ENCODE measurements at places on chromosomes 6 and 20.

DNA sequence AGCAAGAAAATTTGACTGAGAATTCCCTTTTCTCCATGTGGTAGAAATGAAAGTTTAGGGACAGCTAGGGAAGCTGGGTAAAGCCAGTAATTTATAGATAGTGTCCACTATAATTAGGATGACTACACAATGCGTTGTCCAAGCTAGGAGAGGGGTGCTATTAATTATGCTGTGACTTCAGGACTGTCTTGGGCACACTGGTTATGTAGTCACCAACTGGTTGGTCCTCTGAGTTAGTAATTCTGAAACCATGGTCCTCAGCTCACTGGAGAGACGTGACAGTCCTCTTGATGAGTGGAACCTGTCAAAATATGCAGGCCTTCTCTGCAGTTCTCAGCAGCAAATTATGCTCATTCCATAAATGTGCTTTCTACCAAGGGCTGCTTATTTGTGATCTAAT lies 94.6 kb upstream of the ENPP5 start:
- DNase-seq = no peak

- DNase-seq = no peak
These were observed 47.9 kb upstream of the CITED2 start for GRCh38 chr6:139422105-139423036.

- no peak for DNase-seq
These were observed 860.5 kb downstream of the DHX35 start for GRCh38 chr20:39822667-39823066.

GRCh38 chr6:165659945-165660856 lies 2.8 kb downstream of the PDE10A start:
- no peak for DNase-seq

DNA sequence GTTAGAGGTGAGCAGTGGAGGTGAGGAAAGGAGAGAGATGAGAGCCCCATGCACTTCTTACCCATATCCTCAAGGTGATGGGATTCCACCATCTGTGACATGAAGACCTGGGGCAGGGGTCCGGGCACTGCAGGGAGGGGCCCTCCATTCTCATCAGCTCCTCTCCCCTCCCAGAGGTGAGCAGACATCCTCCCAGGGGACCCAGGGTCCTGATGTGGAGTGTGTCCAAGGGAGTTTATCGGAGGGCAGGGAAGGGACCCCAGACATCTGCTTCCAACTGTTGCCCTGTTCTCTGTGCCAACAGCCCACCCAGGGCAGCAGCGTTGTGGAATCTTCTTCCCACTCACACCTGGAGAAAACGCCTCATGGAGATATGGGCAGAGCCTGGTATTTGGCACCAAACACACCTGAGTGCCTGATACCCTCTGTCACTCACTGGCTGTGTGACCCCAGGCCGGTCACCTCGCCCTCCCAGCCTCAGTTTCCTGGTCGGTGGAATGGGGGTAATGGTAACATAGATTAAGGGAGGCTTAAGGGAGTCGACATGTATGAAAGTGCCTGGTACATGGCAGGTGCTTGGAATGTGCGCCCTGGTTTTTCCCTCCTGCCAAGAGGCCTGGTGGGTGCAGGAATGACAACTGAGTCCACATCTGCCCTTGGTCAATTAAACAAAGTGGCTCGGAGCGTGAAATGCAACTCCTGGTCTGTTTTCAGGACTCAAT lies 227.9 kb downstream of the PREX1 start:
- DNase-seq = no peak

DNA sequence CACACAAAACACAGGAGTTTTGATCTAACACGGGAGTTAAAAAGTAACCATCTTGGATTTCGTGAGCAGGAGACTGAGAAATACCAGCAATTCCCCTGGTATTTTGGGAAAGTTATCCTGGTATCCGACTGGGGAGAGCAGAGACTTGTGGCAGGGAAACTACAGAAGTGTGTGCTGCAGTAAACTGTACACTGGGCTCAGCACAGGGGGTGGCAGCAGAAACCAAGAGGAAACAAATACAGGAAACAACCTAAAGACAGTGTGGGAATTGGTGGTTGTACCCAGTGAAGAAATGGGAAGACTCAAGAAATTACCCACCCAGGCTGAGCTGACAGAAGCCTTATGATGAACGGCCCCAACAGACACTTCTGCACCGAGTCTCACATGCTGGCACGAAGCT lies 109.8 kb downstream of the CHD6 start:
- no peak for DNase-seq

DNA sequence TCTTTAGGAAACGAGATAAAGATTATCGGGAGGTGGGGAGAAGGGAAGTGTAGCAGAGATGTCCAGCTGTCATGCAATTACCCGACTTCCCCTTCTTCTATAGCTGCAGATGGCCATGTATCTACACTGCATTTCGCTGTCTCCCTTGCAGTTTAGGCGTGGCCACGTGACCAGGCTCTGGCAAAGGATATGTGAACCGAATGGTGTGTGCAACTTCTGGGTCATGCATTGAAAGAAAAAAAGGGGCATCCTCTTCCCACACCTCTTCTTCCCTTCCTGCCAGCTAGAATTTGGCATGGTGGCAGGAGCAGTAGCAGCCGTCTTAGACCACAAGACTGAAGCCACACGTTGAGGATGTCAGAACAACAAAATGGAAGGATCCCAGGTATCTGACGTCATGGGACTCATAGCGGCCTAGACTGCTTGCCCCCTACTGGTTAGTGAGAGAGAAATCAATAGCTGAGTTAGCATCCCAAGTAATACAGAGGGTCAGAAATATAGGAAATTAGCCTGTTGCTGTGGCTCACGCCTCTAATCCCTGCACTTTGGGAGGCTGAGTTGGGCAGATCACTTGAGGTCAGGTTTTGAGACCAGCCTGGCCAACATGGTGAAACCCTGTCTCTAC lies 32.8 kb downstream of the TCF15 start:
- DNase-seq = no peak

- DNase-seq = no peak
These were observed 36.7 kb downstream of the EBF4 start for GRCh38 chr20:2729251-2729713.

GRCh38 chr20:63857764-63858392 lies 3.4 kb upstream of the ABHD16B start:
- DNase-seq = no peak
